ENCODE measurements at places on chromosomes 7 and 10. TPM values are rescaled to one million over a fixed set of nuclear protein-coding genes. Genes with fewer than 3 reads are reported as not detected.

The PON1 gene
- 1.0 TPM for total RNA-seq

The CYP2C19 gene
- not detected for total RNA-seq

The OR9A2 gene
- not detected for total RNA-seq

The CPEB3 gene
- 0.52 TPM for total RNA-seq

The TMEM72 gene
- not detected for total RNA-seq

The UNC5B gene
- total RNA-seq: 1.7 TPM

The CALCR gene
- not detected for total RNA-seq

Measured in A549 treated with ZK216348 at 1 μM for 4 hours (cell line).